ENCODE measurements at places on chromosomes 6 and 20. TPM values are rescaled to one million over a fixed set of nuclear protein-coding genes. Genes with fewer than 3 reads are reported as not detected.

CNKSR3 gene
- total RNA-seq: 22.2 TPM

MYCT1 gene
- 20.6 TPM for total RNA-seq

ADGRF5 gene
- total RNA-seq: 23.8 TPM

FAM217A gene
- not detected for total RNA-seq

CLIC1 gene
- 239 TPM for total RNA-seq

DNA sequence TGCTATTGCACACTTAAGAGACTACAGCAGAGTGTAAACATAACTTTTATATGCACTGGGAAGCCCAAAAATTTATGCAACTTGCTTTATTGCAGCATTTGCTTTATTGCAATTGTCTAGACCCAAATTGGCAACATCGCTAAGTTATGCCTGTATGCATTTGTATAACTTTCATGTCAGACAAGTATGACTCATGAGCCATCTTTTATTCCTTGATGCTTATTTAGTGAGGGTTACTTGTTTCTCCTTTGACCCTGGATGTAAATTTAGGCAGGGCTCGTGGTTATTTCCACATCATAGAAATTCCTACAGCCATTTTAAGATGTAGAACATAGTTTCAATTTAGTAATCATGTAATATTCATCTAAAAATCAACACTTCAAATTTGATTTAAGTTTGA is 130.3 kb upstream of the LY86 start:
- DNase-seq: no peak

DNA sequence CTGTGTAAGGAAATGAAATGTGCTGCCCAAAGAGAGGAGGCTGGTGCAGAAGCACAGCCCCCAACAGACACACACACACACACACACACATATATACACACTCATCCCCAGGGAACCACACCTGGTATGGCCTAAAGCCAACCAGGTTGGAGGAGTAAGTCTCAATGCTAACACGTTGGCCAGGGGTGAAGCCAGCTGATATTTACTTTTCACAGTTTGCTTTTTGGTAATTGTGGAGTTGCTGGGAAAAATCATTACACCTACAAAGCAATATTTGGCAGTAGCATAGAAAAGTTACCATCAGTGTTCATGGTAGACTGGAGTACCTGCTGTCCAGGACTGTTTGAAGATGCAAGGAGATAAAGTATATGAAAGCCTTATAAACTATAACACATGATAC is 50.3 kb upstream of the NAA20 start:
- no peak for DNase-seq

DNA sequence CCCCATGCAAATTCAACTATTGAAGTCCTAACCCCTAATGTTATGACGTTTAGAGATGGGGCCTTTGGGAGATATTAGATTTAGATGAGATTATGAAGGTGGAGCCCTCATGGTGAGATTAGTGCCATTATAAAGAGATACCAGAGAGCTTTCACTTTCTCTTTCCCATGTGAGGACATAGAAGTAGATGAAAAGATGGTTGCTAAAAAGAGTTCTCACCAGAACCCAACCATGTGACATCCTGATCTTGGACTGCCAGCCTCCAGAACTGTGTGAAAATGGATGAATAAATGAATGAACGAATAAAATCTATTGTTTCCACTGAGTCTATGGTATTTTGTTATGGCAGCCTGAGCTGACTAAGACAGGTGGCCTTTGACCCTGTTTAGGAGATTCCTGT is 50.6 kb upstream of the FBXO30 start:
- DNase-seq: no peak

DNA sequence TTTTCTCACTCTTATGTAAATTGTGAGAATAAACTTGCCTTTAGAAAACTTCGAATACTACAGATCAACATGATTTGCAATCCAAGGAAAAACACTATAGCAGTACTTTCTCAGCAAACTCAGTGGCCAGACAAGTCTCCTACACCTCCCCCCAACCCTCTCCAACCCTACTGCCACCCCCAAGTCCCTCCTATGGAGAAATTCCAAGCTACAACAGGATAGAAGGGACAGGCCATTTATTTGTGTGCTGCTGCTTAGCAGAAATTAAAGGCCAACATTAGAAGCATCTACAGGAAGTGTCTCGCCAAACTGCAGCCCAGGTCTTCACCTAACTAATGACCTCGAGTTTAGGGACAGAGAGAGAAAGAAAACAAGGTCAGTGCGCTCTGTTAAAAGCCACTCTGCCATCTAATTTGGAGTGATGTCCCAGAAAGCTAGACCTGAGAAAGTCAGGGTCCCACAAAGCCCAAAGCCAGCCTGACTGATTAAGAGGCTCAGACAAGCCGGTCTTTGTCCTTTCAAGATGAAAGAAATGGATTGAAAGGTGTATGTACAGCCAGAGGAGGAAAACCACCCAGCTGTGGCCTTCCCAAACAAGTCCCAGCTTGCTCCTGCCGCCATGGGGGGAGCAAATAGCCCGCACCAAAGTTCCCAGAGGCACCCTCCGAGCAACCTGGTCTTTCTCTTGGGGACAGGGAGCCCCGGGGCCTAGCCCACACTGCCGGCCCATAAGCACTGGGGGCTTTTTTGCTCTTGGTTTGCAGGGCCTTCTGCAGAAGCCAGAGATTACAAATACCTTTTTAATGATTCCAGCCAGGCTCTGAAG is 3.4 kb downstream of the BMP7 start:
- no peak for DNase-seq

DNA sequence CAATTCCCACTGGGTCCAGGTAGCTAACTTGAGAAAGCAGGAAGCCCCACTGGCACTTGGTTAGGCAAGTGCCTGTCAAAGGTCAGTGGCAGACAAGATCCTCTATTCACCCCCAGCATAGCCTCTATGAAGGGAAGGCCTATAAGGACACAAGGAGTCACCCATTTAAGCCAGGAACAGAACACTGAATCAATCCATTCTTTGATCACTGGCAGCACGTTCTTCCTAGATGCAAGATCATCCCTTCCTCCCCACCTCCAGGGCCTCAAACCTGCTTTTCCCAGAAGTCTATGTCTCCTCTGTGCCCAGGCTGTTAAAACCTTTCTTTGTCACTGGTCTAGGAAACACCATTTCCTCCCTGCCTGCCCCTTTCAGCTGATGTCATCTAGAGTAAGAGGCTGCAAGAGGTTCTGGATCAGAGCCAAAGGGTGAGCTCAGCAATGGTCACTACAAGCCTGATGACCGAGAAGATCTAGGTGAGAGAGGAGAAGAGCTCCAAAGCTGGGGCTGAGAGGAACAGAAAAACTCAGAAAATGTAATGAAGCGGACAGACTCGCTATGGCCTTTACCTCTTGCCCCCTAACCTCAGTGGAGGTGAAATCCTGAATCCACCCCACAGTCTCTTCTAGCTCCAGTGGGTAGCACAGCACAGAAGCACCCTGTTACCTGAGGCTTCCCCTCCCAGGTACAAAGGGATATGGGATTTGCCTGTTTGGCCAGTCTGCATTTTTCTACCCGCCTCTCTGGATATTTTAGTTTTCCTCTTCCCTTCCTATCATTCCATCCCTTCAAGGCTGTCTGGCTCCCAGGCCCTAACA is 1.8 kb downstream of the GTPBP2 start:
- DNase-seq: peak; percentile 81

GRCh38 chr6:44253307-44254101 is 3.8 kb downstream of the SLC35B2 start:
- peak; percentile 61 for DNase-seq

DNA sequence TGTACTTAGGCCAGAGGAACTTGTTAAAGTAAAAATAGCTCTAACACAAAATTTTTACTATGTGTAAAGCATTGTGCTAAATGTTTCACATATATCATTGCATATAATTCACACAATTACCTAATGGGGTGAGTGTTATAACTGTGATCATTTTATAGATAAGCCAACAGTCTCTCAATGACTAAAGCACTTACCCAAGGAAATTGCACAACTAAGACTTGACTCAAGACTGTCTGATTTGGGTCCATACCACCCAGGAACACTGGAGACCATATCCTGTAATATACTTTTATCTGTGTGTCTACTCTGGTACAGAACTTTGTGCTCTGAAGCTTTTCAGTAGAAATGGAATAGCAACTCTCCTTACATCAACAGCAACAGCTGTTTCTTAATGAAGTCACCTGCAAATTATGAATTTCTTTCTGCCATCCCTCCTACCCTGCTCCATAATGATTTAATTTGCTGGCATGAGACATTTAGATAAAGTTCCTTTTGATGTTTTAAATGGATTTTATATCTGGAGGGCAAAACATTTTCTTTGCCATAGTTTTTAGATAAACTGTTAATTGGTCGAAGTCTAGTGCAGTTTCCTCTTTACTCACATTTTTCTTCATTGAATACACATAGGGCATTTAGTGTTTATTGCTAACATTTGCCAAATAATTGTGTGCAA is 47.5 kb downstream of the TSPYL4 start:
- no peak for DNase-seq

DNA sequence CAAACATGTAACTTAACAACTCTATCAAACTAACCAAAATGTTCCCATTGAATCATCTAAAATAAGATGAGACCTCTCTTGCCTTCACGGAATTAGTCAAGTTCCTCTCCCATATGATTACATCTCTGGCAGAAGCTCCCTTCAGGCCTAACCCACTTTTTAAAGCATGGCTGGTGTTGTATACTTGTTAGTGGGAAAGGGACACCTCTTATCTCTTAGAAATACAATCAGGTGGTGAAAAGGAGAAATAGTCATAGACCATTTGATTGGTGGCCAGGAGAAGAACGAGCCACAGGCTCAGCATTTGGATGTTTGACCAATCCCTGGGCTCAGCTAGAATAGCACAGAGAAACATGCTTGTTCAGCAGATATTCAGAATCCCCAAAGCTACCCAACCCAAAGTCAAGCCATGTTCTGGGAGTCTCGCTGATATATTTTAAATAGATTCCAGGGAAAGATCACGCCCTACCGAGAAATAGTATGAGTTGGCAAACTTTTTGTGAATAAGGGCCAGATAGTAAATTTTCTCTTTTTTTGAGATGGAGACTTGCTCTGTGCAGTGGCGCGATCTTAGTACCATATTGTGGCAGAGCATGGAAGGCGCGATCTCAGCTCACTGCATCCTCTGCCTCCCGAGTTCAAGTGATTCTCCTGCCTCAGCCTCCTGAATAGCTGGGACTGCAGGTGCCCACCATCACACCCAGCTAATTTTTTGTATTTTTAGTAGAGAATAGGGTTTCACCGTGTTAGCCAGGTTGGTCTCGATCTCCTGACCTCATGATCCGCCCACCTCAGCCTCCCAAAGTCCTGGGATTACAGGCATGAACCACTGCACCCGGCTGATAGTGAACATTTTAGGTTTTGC is 126.3 kb upstream of the MYLIP start:
- DNase-seq: no peak

GRCh38 chr20:3032624-3033023 is 10.8 kb upstream of the GNRH2 start:
- no peak for DNase-seq

DNA sequence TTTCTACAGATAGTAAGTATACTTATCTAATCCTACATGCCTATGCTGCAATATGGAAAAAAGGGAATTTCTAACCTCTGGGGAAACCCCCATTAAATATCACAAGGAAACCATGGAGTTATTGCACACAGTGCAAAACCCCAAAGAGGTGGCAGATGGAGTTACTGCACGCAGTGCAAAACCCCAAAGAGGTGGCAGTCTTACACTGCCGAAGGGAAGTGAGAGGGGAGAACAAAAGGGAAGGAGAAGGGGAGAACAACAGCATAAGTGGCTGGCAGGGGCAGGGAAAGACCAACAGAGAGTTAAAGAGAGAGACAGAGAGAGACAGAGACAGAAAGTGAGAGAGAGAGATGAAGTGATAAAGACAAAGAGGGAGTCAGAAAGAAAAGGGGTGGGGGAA is 43.8 kb upstream of the EIF2S2 start:
- no peak for DNase-seq

GRCh38 chr6:170439366-170440361 is 113.4 kb downstream of the PSMB1 start:
- DNase-seq: no peak

DNA sequence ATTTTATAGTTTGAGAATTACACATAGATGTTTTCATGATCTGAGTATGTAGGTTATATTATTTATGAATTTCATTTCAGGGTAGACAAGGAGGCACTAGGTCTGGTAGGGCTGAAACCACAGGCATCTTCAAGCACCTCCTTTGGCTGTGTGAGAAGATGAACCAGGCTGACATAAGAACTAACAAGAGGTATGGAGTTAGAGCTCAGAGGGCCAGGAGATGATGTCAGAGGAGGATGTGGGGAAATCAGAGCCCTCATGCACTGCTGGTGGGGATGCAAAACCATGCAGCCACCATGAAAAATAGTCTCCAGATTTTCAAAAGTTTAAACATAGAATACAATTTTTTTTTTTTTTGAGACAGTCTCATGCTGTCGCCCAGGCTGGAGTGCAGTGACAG is 13.6 kb upstream of the RIPOR3 start:
- no peak for DNase-seq

DNA sequence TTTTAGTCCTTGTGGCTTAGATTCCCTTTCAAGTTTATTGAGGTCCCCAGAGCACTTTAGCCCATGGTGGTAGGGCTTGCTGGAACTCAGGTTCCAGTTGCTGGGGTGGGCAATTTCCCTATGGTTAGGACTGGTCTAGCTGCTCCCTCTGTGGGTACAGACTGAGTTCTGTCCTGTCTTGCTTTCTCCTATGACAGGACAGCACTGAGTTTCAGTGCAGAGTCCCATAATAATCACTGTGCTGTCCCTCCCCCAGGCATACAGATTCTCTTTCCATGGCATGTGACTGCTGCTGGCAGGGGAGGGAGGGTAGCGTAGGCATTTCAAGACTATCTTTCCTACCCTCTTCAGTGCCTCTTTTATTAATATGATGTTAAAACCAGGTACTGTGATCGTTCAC is 17.1 kb upstream of the ERVFRD-1 start:
- DNase-seq: no peak

All from sciatic nerve (tissue), 2 donors.